NCI-H1930 (cell line): ENCODE measurements at places on chromosomes 7 and 10.

- DNase-seq: no peak
Observed at GRCh38 chr7:26657206-26657641, 207.2 kb downstream of the SKAP2 start.

DNA sequence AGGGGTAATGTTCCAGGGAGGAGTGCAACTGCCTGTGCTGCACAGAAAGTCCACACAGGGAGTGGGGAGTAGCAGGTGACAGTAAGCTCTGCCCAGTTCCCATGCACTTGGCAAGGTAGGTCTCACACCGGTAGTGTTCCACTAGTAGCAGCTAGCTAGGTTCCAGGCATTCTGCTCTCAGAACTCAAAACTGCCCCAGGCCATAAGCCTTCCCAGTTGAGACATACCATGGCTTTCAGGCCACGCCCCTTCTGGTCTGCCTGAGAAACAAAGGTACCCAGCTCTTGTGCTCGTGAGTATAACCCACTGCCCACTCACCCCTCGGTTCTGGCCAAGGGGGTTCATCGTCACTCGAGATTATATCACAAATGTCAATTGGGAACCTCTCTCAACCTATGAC is 12.6 kb downstream of the CASP7 start:
- no peak for DNase-seq

GRCh38 chr7:50285269-50285668 is 19.2 kb upstream of the IKZF1 start:
- DNase-seq: no peak

DNA sequence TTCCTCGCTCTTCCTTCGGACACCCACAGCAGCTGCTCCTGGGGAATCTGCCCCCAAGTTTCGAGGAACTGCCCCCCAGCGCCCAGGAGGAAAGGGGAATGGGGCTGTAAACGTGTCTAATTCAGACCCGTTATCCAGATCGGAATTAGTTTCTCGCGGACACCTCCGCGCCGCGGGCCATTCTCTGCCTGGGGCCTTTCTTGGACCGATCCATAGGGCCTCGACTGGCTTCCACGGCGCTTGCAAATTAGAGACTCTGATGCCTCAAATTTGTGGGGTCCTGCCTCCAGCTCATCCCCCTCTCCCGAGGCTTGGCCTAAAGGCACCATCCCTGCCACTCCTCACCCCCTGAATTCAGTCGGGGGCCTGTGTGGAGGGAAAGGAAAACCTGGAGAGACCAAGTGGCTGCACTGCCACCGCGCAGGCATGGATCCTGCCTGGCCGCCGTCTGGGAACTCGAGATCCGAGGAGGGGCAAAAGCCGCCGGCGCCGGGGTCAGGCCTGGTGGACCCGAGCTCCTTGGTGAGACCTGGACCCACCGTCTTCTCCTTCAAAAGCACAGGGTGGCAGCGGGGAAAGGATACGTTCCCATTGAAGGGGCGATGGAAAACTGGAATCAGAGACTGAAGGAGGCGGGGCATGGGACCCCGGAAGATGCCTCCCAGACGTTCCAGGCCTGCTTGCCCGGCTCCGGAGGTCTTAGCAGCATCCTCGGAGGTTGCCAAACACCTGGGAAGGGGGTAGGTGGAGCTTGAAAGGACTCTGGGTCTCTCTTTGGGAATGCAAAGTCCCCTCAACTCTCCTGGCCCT is 13.7 kb downstream of the LBX1 start:
- DNase-seq: no peak

GRCh38 chr10:124291001-124291701 is 127.6 kb downstream of the OAT start:
- DNase-seq: no peak

GRCh38 chr7:2100278-2101208 is 132.2 kb downstream of the MAD1L1 start:
- DNase-seq: no peak

GRCh38 chr10:75955973-75956502 is 524.6 kb downstream of the LRMDA start:
- no peak for DNase-seq

DNA sequence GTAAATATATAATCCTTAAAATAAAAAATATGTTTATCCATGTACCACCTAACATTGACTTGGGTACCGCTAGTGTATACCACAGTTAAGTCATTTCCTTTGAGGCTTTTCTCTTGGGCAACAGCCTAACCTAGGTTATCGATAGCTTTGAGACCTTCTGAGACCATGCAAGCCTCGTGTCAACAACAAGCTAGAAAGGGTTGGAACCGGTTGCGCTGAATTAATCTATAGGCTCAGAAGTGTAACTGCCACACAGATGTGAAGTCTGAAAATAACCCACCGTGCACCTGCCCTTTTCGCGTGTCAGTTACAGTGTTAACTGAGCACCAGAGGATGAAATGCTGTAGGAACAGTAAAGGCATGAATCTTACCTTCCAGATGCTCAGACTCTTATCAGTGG is 59.8 kb downstream of the ARID5B start:
- DNase-seq: no peak

DNA sequence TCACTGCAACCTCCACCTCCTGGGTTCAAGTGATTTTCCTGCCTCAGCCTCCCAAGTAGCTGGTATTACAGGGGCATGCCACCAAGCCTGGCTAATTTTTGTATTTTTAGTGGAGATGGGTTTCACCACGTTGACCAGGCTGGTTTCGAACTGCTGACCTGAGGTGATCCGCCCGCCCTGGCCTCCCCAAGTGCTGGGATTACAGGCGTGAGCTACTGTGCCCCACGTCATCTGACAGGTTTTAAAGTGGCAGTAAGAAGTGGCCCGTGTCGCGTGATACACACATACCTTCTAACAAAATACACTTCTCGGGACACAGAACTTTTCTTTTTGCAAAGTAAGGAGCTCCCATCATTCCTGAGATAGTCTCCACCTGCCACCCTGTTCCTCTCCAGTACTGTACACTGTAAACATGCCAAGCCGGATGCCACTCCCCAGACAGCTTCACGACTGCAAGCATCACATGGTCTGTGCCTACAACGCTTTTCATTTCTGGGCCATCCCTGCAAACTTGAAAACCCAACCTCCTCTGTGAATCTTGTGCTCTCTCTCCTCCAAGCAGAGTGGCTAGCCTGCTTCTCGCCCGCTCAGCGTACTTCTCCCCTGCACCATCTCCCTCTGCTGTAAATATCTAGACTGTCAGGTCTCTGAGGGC is 256.3 kb upstream of the KLF14 start:
- no peak for DNase-seq

DNA sequence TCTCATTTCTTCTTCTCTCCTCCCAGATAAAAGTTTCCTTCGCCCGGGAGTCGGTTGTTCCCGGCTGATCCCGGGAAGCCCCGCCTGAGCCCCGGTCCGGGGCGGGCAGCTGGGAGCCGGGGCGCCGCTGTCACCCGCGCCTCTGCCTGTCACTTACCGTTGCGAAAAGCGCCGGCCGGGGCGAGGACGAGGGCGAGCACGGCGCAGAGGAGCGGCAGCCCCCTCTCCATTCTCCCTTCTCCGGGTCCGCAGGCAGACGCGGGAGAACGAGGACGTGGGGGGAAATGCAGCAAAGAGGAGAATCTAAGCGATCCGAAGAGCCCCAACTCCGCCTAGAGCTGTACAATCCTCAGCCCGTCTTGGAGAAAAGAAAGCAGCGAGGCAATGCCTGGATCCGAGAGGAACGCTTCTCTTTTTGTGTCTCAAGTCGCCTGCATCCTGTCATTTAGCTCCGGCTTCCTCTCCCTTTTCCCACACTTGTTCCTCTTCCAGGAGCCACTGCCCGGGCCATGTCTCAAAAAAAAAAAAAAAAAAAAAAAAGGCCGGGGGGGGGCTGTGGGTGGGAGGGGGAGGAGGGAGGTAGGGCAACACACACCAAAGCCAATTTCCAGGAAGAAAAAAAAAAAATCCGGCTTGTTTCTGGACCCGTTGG is at the start of gene NRP1:
NRP1 (minus strand) TSS at position 515 of the 652 bp plus-strand sequence; CDS start at position 230, 285 bp downstream.
- DNase-seq: no peak
